Mesothelial cell of epicardium (in vitro differentiated cells): ENCODE measurements at places on chromosomes 12 and 14. TPM values are rescaled to one million over a fixed set of nuclear protein-coding genes. Genes with fewer than 3 reads are reported as not detected.

DNA sequence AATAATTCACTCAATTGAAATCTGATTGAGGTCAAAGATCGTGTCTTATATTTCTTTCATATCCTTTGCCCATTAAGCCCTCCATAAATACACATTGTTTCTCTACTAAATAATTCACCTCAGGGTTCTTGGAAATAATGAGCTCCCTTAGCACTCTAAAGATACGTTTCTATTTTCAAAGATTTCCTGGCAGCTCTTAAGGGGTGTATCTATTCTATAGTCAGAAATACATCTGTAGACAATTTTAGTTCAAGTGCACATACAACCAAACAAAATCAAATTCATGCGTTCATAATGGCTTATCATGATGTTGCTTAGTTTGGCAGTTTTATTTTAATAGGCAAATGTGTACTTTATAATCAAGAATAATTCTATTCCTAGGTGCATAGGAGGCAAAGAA, 361.1 kb upstream of the DDHD1 start:
- H3K4me1 ChIP-seq: peaks cover 18% of the 10 kb centered on the region
- no peak for DNase-seq
- H3K27ac ChIP-seq: no peak overlapping the region
- H3K36me3 ChIP-seq: no peaks in the 10 kb centered on the region

The C12orf60 gene
- 1.3 to 1.7 TPM (median 1.4 TPM) in 3 replicates for total RNA-seq

GRCh38 chr14:92513966-92514843, 624 bp downstream of the RIN3 start:
- DNase-seq: peak; percentile 55
- H3K36me3 ChIP-seq: no peaks in the 10 kb centered on the region
- H3K4me3 ChIP-seq: peak overlapping the region; percentile 78
- no peaks in the 10 kb centered on the region for H3K27me3 ChIP-seq
- no peak overlapping the region for H3K27ac ChIP-seq
- H3K4me1 ChIP-seq: peaks cover 9% of the 10 kb centered on the region

The SLC8A3 gene
- 0.22 to 0.27 TPM (median 0.23 TPM) in 3 replicates for total RNA-seq

DNA sequence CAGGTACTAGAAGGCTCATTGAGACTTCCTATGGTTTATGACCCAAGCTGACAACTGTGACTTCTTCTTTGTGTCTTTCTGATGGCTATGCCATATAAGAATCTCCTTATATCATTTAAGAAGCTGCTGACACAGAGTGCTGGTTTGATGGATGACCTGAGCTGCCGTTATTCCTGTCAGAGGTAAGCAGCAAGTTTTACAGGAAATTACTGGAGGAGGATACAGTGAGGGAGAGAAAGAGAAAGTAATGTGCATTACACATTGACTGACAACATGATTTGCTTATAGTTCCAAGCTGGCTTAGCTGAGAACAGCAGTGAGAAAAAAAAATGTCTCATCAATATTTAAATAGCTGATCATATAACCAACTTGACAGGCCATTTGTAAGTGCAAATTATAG, 981.4 kb downstream of the FSCB start:
- H3K27me3 ChIP-seq: no peaks in the 10 kb centered on the region
- H3K4me1 ChIP-seq: no peaks in the 10 kb centered on the region
- no peak overlapping the region for H3K4me3 ChIP-seq
- no peak overlapping the region for H3K27ac ChIP-seq

DNA sequence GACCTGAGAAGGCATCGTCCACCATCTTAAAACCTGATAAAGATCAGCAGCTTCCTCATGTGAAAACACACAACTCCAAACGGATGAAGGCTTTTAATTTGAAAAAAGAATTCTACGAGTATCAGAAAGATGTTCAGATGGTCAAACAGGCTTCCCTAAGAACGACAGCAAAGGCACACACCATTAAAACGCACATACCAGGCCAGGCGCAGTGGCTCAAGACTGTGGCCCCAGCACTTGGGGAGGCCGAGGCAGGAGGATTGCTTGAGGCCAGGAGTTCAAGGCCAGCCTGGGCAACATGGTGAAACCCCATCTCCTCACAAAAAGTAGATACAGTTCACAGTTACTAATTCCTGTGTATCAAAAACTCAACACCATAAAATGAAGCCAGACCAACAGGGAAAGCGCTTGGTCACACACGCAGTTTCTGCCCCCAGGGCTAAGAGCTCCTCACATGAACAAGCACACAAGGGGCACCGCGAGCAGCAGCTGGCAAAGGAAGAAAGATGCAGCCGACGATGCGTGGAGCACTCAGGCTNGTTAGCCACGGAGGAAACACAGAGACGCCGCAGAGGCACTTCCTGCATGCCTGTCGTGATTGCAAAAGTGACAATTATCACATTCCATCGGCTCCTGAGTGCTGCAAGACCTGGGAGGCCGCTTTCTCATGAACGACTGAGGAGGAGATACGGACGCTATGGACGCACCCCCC, 78.0 kb downstream of the NOC4L start:
- H3K4me1 ChIP-seq: peaks cover 4% of the 10 kb centered on the region
- no peak overlapping the region for H3K4me3 ChIP-seq
- peaks cover 35% of the 10 kb centered on the region for H3K27me3 ChIP-seq
- no peaks in the 10 kb centered on the region for H3K36me3 ChIP-seq
